ENCODE measurements at places on chromosomes 4 and X.

DNA sequence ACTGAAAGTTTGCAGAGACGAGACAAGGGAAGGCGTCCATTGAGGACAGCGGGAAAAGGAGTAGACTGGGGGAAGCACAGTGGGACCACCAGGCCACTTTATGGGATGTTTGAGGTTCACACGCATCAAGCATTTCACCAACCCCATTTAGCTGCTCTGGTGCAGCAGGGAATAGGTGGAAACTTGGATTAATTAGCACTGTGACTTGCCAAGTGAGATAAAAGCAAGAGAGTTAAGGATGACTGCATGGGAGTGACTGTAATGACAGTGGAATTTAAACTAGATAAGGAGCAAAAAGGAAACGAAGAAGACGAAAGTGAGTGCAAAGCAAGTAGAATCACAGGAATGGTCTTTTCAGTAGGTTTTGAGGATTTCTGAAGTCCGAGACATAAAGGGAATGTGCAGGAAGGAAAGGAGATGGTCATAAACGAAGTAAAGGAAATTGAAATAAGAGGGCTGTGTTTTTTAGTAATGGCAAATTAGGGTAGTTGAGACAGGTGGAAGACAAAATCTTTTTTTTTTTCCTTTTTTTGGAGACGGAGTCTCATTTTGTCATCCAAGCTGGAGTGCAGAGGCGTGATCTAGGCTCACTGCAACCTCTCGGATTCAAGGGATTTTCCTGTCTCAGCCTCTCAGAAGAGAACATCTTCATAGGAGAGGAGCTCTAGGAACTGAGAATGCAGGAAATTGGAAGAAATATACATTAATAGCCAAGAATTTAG lies 119.0 kb upstream of the MAP9 start:
- no peak for DNase-seq

GRCh38 chr4:152485726-152486276 lies 50.1 kb downstream of the FBXW7 start:
- DNase-seq = no peak

GRCh38 chr4:182240161-182241130 lies 2.8 kb upstream of the TENM3 start:
- no peak for DNase-seq

DNA sequence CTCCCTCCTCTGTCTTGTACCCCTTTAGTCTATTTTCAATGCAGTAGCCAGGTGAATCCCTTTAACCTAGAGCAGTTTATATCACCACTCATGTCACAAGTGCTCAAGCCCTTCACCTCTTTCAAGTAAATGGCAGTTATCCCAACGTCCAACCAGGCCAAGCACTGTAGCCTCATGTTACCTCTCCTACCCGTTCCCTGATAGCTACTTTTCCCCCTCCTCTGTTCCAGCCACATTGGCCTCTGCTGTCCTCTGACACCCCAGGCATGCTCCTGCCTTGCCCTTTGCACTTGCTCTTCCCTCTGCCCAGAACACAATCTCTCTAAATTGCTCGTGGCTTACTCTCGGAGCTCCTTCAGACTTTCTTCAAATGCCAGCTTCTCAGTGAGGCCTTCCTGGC lies 15.2 kb downstream of the GUCY1B1 start:
- DNase-seq = no peak

GRCh38 chr4:154973244-154974035 lies 192.4 kb downstream of the RBM46 start:
- DNase-seq = no peak

DNA sequence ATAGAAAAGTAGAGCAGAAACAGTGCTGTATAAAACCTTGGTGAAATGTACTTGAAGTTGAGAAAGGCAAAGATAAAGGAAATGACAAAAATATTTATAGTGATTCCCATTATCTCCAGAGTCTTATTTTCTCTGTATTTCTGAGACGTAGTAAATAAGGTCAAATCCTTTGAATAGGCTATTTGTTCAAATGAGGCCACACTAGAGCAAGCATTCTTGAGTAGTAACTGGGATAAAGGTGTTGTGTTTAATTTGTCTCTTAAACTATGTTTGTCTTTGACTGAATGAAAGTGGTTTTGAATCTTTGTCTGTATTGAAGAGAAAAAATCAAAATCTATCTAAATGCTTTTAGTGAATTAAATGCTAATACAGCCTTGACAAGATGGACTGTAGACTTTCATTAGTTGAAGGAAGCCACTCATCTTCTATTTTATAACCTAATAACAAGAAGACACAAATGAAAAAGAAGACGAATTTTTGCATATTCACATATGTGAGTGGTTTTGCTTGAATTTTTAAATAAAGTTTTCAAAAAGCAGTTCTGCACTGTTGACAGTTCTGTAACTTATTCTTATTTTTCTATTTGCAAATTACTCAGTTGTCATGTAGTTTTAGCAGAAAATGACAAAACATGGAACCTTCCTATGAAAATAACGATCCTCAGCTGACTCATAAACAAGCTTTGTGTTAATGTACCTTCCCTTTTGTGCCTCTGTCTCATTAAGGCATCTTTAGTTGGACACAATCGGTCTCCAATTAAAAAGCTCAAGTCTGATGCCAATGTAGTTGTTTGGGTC lies 94.8 kb upstream of the PCDH18 start:
- DNase-seq = no peak

Measured in stimulated activated CD4-positive, alpha-beta T cell treated with anti-CD3 and anti-CD28 coated beads, Interleukin-1b, Interleukin-23, amount 100 ng/mL, for 1 hour (primary cell).